SHP77 treated with DMSO at 0.1 percent for 48 hours (cell line): ENCODE measurements at places on chromosomes 6 and 20.

DNA sequence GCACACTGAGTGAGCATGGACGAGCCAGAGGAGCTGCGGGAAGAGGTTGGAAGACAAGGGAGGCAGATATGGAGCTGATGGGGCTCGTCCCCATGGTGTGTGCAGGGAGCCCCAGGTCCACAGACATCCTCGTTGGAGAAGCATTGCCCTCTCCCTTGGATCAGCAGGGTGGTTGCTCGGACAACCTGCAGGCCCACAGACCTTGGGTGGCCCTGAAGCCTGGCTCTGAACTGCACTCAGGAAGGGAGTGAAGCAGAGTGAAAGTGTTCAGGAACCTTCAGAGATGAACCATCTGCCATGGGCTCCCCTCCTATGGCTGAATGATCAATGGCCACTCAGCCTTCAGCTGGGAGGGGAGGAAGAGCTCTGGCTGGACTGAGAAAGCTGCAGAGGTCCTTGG is 43.3 kb upstream of the LRFN2 start:
- DNase-seq, result no peak

GRCh38 chr6:104414723-104415122 is 445.0 kb downstream of the HACE1 start:
- DNase-seq, result no peak

- DNase-seq, result no peak
Observed at GRCh38 chr20:51862796-51863195, 60.5 kb upstream of the SALL4 start.

- DNase-seq, result no peak
Observed at GRCh38 chr6:110542311-110543024, 66.1 kb upstream of the SLC22A16 start.

GRCh38 chr6:42177514-42178364 is 4.6 kb downstream of the GUCA1A start:
- no peak for DNase-seq

DNA sequence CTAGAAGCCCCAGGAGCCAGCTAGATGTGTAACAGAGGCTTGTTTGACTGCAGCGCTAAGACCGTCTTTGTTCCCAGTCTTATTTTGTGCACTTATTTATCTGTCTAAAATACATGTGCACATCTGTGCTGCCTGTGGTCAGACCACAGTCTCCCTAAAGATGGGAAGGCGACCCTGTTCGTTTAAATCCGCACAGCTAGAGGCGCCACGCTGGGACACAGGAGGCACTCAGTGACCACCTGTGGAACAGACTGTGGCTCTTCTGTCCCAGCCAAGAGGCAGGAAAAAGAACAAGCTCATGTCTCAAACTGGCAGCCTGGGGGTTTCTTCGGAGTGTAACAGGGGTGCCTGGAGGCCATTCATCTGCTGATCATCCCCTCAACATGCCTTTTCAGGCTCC is 66.8 kb downstream of the CPNE5 start:
- DNase-seq, result no peak

DNA sequence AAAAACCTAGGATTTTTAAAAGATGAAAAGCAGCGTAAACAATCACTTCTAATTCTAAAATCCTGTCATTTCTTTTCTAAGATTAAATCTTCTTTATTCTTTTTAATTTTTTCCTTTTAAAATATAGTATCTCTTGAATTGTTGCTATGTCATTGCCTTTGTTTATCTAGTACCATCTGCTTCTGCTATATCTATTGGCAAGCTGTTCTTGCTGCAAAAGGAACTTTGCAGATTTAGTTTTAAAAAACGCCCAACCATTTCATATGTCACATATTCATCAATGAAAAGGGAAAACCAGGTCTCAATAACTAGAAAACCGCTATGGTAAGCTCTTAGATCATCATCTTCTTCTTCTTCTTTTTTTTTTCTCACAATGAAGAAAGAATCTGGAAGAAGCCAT is 11.5 kb upstream of the EEF1A1 start:
- DNase-seq, result no peak

- DNase-seq, result no peak
Observed at GRCh38 chr20:20697325-20697845, 15.1 kb downstream of the RALGAPA2 start.

GRCh38 chr20:21505161-21505809 is 8.6 kb downstream of the NKX2-2 start:
- DNase-seq, result no peak

DNA sequence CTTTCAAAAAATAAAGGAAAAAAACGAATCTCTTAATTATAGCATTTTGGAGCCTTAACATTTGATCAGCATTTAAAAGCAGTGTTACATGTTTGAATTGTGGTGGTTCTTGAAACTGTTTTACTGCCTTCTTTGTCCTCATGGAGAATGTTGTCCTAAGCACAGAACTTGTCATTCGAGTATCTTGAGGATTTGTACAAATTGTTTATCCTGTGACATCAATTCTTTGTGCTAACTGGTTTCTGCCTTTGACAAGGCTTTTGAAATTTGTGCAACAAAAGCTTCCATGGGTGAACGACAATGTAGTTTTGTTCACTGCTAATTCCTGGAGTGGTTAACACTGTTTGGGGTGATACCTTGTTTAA is 130.8 kb downstream of the SCAF8 start:
- DNase-seq, result no peak

DNA sequence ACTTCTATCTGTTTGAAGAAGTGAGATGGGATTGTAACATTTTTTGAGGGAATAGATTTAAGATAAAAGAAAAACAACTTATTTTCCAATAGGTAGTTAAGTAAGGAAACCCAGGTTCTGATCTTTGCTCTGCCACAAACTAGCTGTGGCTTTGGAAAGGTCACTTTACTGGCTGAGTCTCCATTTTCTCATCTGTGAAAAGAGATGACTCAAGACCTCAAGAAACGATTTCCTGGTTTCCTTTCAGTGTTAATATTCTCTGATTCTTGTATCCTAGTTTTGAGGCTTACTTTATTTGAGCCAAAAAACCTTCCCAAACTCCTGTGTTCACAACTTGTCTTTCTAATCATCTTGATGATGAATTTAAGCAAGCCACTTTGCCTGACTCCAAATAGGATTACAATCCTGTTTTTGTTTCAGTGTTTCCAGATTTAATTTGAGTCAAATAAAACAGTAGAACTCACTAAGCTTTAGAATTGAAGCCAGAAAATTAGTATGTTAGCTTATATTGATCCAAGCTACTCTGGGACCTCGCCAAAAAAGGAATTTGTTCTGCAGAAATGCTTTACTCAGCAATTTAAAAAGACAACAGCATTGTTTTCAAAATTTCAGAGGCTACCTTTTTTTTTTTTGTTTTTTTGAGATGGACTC is 51.1 kb downstream of the ENPP1 start:
- no peak for DNase-seq

GRCh38 chr6:84805145-84805544 is 40.7 kb upstream of the TBX18 start:
- no peak for DNase-seq

GRCh38 chr6:142960098-142960497 is 15.1 kb upstream of the HIVEP2 start:
- DNase-seq, result no peak

DNA sequence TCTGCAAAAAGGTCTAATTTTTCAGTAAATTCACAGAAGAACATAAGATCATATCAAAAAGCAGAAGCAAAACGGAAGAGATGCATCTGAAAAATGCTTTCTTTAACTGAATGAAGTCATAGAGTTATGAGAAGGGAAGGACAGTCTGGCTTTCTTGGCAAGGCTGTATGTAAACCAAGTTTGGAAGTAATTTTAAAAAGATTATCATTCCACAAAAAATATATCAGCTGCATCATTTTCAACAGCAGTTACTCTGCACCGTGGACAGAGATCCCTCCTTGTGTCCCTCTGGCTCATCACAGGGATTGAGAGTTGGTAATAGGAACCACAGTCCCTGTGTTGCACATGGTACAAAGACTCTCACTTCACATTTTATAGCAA is 258.5 kb downstream of the HIVEP2 start:
- DNase-seq, result no peak

GRCh38 chr6:77026341-77026740 is 436.9 kb downstream of the HTR1B start:
- DNase-seq, result no peak

DNA sequence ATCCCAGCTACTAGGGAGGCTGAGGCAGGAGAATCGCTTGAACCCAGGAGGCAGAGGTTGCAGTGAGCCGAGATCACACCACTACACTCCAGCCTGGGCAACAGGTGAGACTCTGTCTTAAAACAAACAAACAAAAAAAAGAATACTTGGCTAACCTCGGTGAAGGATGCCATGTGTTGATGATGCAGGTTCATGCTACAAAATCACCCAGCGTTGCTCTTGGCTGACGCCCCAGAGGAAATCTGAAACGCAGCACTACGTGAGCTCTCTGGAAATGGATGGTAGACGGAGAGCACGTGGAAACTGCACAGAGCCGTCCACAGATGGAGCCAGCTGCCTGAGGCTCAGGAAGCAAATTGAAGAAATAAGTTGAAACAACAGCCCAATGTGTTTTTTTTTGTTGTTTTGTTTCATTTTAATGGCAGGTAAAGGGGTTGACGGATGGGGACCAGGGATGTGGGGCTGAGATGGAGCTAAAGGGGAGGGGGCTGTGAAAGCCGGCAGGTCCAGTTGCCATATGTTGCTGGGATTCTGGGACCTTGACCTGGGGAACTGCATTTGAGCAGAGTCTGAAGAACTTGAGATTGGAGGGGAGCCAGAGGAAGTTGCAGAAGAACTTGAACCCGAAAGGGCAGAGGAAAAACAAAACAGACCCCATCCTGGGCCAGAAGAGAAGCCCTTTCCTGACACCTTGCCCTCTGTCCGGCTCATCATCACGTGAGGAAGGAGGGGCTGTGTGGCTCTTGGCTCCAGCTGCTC is 12.8 kb upstream of the MANBAL start:
- DNase-seq, result peak; percentile 17

DNA sequence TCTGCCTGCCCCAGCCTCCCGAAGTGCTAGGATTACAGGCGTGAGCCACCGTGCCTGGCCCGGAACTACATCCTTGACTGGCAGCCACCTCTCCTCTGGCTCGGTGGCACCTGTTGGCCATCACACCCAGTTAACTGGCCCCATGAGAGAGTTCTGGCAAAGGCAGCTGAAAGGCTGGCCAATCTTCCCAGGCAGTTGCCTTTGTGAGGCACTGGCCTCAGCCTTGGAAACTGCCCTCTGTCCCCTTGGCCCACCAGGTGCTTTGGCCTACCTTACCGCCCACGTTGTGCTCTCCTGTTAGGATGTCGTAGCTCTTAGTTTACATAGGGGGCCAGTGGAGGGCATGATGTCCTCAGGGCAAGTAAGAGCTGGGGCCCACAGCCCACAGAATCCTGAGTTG is 9.6 kb upstream of the MANBAL start:
- no peak for DNase-seq

DNA sequence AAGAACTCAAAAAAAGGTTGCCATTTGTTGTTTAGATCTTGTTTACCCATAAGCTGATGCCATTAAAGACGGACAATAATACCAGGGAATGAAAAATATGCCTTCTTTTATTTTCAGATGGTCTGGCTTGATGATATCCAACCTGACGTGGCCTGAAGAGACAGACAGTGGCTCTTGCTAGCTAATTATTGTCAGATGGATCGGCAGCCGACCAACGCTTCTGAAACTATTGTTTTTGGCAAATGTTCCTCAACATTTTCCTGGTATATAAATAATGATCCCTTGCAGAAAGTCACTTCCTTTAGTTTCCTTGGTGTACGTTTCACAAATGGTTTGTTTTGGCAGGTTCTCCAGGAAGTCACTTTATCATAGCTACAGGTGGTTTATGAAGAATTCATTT is 290.9 kb upstream of the TSHZ2 start:
- DNase-seq, result no peak

- no peak for DNase-seq
Observed at GRCh38 chr6:120278689-120279396, 929.3 kb upstream of the MAN1A1 start.

DNA sequence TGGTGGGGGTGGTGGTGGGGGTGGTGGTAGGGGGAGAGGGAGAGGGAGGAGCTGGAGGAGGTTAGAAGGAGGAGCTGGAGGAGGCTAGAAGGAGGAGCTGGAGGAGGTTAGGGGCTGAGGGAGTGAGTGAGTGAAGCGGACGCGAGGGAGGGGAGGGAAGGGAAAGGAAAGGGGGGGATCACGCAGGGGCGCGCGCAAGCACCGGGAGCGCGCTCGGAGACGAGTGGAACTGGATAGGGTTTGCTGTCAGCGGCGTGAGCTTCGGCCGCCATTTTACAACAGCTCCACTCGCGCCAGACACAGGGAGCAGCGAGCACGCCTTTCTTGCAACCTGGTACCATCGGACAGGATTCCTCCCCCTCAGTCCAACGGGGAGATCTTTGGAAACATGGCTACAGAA is 90.5 kb upstream of the FERMT1 start:
- DNase-seq, result no peak

GRCh38 chr6:62285612-62286469 is at the start of gene KHDRBS2:
Gene KHDRBS2, minus strand, starts transcription at chr6:62286225.
- peak; percentile 91 for DNase-seq
